Aortic smooth muscle cell (primary cell): ENCODE measurements at places on chromosomes 1 and 21. TPM values are rescaled to one million over a fixed set of nuclear protein-coding genes. Genes with fewer than 3 reads are reported as not detected.

Gene XCL2
- not detected in 2 replicates for total RNA-seq

Gene SESN2
- 9.0 and 13.3 TPM in 2 replicates for total RNA-seq

Gene DHRS3
- 37.7 and 61.7 TPM in 2 replicates for total RNA-seq

Gene SYT14
- total RNA-seq = 0.13 and 0.44 TPM in 2 replicates

Gene ZYG11A
- total RNA-seq = 0.06 and 0.13 TPM in 2 replicates

Gene CCDC181
- total RNA-seq = 0.92 and 1.1 TPM in 2 replicates

Gene OR2T33
- not detected in 2 replicates for total RNA-seq

Gene RIT1
- 46.0 and 61.7 TPM in 2 replicates for total RNA-seq

Gene DNAH14
- total RNA-seq = 0.13 and 0.31 TPM in 2 replicates

Gene FMO4
- 4.0 and 5.0 TPM in 2 replicates for total RNA-seq

Gene FMO2
- 0.13 and 0.62 TPM in 2 replicates for total RNA-seq

Gene NDUFS5
- 751 and 785 TPM in 2 replicates for total RNA-seq

Gene ELOA
- 31.5 and 32.4 TPM in 2 replicates for total RNA-seq

Gene TRABD2B
- total RNA-seq = under 0.01 and 0.06 TPM in 2 replicates

Gene UCHL5
- total RNA-seq = 30.0 and 30.3 TPM in 2 replicates

Gene SH2D1B
- total RNA-seq = not detected in 2 replicates

Gene MTARC2
- total RNA-seq = 7.9 and 10.7 TPM in 2 replicates

Gene SERTAD4
- total RNA-seq = 3.4 and 5.9 TPM in 2 replicates

Gene LTN1
- 22.3 and 23.0 TPM in 2 replicates for total RNA-seq

Gene SELENOF
- total RNA-seq = 198 and 236 TPM in 2 replicates

Gene OLIG2
- not detected in 2 replicates for total RNA-seq

Gene SLC9C2
- not detected in 2 replicates for total RNA-seq

Gene RAB25
- not detected in 2 replicates for total RNA-seq

Gene FAM72B
- 1.9 and 3.3 TPM in 2 replicates for total RNA-seq

Gene DIRAS3
- 0.99 and 1.3 TPM in 2 replicates for total RNA-seq

Gene RPRD2
- 6.6 and 8.1 TPM in 2 replicates for total RNA-seq

Gene MAP3K21
- not detected in 2 replicates for total RNA-seq

Gene ACTL8
- not detected in 2 replicates for total RNA-seq

Gene VANGL2
- not detected in 2 replicates for total RNA-seq

Gene CELA3B
- not detected in 2 replicates for total RNA-seq

Gene PPIH
- total RNA-seq = 25.3 and 32.5 TPM in 2 replicates

Gene LCE6A
- total RNA-seq = not detected in 2 replicates

Gene TSPAN1
- 0.79 and 1.6 TPM in 2 replicates for total RNA-seq

Gene FMO1
- total RNA-seq = 0.12 TPM in 1 of 2 replicates, not detected in the other

Gene OR2T1
- total RNA-seq = not detected in 2 replicates

Gene PDPN
- total RNA-seq = 0.06 TPM in 1 of 2 replicates, not detected in the other

Gene POLR3GL
- 26.4 and 27.6 TPM in 2 replicates for total RNA-seq

Gene TMEM200B
- total RNA-seq = 11.5 and 12.2 TPM in 2 replicates

Gene ZC3H12A
- total RNA-seq = 8.6 and 9.9 TPM in 2 replicates

Gene C8A
- total RNA-seq = not detected in 2 replicates

Gene CFHR1
- total RNA-seq = 0.12 and 0.13 TPM in 2 replicates
